ENCODE measurements at places on chromosomes 7 and 10.

DNA sequence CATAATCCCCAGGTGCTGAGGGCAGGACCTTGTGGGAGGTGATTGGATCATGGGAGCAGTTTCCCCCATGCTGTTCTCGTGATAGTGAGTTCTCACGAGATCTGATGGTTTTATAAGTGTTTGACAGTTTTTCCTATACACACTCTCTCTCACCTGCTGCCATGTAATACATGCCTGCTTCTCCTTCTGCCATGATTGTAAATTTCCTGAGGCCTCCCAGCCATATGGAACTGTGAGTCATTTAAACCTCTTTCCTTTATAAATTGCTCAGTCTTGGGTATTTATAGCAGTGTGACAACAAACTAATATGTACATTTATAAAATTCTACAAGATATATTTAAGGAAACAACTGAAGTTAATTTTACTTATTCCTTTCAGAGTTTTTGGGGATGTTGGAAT, 170.8 kb upstream of the BET1 start:
- no peak for DNase-seq

- DNase-seq = no peak
These were observed 21.3 kb downstream of the SLC25A28 start for GRCh38 chr10:99598781-99599509.

GRCh38 chr7:28052933-28053332, 127.7 kb downstream of the JAZF1 start:
- DNase-seq = no peak

DNA sequence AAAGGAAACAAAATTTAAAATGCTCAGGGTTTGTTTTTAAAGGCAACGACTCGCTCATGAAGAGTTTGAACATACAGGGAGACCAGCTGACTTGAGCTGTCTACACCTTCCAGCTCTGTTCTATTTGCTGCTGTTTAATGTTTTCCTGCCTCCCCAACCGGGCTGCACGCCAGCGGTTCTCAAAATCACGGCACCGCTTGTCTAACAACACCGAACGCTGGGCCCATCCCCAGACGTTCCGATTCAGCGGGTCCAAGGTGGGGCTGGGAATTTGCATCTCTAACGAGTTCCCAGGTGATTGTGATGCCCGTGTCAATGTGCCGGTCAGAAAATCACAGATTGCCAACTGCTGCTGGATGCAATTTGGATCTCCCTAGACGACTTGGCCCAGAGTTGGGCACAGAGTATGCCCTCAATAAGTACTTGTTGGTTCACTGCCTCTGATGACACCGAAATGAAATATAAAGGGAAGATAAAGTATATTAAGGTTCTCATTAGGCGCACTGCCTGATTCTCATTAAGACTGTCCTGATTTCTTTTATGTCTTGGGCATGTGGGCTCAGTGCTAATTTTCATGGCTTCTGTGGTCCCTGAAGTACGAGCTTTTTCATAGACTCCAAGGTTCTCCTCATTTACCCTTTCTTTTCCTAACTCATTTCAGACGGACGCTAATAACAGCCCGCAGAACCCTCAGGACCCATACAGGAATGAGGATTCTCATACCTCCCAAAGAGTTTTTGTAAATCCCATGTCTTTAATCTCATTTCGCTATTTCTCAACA, 28.5 kb downstream of the CELF2 start:
- DNase-seq = no peak

DNA sequence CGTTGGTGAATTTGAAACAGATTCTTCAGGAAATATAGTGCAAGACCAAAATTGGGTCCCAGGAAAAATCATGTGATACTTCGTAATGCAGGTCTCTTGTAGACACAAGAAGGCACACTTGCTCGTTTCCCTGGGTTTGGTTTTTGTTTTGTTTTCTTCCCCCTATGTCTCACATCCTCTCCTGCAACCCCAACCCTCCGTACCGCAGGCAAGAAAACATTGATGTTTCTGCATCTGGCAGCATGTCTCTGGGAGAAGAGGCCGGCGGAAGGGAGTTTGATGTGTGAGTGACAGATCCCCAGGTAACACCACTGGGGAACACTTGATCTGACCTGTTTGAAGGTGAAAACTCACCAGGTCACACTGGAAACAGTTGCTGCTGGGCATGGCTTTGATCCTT, 718.5 kb downstream of the AUTS2 start:
- no peak for DNase-seq

DNA sequence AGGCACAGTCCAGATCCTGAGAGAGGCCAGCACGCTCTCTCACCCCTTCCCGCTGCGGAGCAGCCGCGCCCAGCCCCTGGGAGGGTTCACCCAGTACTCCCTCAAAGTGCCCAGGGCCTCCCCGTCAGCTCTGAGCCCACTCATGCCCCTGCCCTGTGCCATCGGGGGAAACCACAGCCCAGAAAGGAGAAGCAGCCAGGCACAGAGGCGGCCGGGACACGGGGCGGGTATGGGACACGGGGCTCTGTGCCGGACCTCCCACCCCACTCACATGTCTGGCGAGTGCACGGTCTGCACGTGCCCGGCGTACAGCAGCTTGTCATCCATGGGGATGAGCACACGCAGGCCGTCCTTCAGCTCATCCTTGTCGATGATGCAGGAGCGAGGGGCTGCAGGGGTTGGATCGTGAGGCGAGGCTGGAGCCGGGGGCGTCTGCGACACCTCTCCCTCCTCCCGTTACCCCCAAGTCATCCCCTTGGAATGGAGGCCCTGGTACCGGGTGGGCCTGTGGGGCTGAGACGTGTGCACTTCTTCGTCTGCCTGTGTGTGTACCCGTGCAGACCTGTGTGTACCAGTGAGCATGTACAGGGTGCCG, 38.2 kb downstream of the SLC29A4 start:
- DNase-seq = no peak

GRCh38 chr10:3622427-3622826, 162.6 kb downstream of the KLF6 start:
- DNase-seq = no peak

GRCh38 chr7:150978126-150978789, at the start of gene KCNH2:
Gene KCNH2 (minus strand): TSS chr7:150978321. CDS start chr7:150977913, 408 bp downstream.
- DNase-seq = peak; percentile 44

- DNase-seq = no peak
These were observed 379.2 kb downstream of the CALN1 start for GRCh38 chr7:72032934-72033333.

- no peak for DNase-seq
These were observed 4.7 kb upstream of the ENTPD7 start for GRCh38 chr10:99654390-99655175.

- peak; percentile 44 for DNase-seq
These were observed 18.4 kb downstream of the CREB3L2 start for GRCh38 chr7:137983323-137984008.

DNA sequence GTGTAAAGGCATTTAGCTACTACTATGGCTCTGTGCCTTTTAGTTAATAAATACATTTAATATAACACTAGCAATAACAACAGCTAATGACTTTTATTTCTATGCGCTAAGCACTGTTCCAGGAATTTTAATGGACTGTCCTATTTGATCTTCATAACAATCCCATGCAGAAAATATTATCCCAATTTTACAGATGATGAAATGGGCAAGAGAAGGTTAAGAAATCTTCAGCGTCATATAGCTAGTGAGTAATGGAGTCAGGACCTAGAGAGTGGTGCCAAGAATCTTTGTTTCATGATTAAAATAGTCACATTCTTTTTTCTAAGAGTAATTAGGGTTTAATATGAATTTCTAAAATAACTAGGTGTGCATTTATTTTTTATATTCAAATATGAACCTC, 32.4 kb downstream of the ACTA2 start:
- DNase-seq = no peak

GRCh38 chr10:4067531-4067930, 282.5 kb upstream of the KLF6 start:
- DNase-seq = no peak

GRCh38 chr10:9228771-9229170, 1174.3 kb downstream of the GATA3 start:
- DNase-seq = no peak

DNA sequence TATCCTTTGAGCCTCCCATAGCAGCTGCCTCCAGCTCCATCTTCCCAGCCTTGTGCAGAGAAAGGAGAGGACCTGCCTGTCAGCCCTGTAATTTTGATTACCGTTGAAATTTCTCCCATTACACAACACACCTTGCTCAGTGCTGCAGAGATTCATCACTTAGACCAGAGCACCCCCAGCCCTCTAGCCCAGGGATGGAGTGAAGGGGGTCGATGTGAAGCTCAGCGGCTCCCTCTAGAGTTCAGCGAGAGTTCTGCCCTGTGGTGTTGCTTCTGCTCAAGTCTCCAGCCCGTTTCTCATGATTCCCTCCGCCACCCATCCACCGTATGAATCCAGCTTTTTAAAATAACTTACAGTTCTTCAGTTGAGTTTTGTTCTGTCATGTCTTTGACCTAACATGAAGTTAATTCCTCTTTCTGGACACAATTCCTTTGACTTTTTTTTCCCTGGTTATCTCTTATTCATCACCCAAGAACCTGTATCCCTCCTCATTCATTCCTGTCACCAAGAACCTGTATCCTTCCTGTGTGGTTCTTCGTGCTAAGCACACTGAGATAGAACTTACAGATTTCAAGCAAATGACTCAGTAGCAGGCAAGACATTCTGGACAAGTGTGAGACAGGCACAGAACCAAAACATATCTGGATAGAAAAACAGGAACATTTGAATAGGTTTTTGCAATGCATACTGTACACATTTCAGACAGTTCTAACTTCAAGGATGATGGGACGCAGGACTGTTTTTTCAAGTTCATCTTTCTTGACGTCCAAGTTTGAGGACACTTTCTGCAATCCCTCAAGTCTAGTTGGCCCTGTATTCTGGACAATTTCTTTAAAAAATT, 35.0 kb upstream of the ZNF32 start:
- DNase-seq = no peak

- no peak for DNase-seq
These were observed 359.7 kb upstream of the C7orf33 start for GRCh38 chr7:148230883-148231282.

DNA sequence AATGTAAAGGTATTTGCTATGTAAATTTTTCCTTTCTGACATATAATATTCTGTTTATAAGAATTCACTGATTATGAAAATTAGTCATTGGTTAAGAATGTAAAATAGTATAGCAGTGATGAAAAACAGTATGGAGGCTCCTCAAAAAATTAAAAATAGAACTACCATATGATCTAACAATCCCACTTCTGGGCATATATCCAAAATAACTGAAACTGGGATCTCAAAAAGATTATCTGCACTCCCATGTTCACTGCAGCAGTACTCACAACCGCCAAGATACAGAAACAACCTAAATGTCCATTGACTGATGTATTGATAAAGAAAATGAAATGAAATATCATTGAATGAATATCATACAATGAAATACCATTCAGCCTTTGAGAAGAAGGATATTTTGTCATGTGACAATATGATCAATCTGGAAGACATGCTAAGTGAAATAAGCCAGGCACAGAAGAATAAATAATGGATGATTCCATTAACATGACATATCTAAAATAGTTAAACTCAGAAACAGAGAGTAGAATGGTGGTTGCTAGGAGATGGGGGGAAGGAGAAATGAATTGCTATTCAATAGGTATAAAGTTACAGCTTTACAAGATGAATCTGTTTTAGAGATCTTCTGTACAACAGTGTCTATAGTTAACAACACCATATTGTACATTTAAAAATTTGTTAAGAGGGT, 14.0 kb downstream of the C10orf88 start:
- no peak for DNase-seq

DNA sequence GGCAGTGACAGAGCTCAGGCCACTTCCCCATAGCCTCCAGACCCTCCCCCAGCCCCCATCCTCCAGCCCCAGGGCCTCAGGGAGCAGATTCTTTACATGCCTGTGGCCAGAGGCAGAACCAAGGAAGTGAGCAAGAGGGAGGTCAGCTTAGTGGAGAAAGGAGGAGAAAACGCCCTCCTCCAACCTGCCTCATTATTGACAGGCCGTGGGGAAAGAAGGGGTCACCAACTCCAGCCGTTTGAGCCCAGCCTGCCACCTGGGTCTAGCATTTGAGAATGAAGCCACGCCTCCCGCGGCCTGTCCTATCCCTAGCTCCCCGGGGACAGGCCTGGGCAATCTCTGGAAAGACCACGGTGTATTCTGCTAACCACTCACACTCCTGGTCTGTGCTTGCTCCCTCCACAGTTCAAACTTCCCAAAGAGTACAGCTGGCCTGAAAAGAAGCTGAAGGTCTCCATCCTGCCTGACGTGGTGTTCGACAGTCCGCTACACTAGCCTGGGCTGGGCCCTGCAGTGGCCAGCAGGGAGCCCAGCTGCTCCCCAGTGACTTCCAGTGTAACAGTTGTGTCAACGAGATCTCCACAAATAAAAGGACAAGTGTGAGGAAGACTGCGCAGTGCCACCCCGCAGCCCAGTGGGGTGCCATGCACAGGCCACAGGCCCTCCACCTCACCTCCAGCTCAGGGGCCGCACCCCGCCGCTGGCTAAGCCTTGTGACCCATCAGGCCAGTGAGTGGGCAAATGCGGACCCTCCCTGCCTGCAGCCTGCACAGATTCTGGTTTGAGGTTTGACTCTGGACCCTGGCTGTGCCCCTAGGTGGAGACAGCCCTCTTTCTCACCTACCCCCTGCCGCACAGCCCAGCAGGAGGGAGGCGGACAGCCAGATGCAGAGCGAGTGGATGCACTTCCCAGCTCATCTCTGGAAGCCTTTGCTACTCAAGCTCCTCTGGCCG, 14.3 kb upstream of the TRIM8 start:
- DNase-seq = no peak

DNA sequence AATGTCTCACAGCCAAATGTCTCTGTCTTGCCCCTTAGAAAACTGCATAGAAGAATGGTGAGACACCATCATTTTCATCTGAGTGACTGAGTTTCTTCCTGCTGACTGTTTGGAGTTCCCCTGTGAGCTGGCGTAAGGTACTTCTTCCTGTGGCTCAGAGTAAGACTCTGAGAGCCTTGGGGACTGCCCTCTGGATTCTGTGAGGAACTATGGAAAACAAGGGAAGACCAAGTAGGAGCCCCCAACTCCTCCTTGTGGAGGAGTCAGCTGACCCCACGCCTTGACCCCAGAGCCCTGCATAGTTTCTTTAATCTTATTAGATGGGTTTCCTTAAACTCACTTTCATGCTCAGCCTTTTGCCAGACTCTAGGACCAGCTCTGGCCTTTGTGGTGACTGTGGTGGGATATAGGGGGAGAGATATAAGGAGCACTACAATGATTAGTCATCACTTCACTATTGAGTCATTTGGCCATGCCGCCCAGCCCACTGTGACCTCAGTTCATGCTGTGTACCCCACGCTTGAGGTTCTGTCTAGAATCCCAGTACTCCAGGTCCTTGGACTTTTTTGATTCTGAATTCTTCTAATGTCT, 51.8 kb upstream of the FAM133B start:
- DNase-seq = no peak

GRCh38 chr7:24882989-24883621, 96.9 kb downstream of the OSBPL3 start:
- no peak for DNase-seq

DNA sequence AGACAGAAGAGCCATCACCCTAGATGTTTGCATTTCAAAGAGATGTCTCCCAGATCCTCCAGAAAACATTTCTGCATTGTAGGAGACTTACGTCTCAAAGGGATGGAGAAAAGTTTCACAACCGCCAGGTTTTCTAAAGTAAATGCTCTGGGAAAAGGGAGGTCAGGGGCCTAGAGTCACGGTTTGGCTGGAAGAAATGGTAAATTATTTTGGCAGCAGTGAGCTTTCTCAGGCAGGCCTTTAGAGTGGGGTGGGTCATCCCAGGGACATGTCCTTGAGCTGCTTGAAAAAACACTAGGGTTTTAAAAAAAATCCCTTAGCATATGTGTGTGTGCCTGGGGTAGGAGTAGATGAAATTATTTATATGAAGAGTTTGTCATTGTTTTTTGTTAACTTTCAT, 728.8 kb downstream of the TYW1 start:
- DNase-seq = no peak

GRCh38 chr7:23742051-23742450, 32.0 kb downstream of the STK31 start:
- no peak for DNase-seq

GRCh38 chr10:124092250-124092859, 1.0 kb downstream of the CHST15 start:
- DNase-seq = no peak
